AG09319 (cell line): ENCODE measurements at places on chromosomes 12 and 14.

DNA sequence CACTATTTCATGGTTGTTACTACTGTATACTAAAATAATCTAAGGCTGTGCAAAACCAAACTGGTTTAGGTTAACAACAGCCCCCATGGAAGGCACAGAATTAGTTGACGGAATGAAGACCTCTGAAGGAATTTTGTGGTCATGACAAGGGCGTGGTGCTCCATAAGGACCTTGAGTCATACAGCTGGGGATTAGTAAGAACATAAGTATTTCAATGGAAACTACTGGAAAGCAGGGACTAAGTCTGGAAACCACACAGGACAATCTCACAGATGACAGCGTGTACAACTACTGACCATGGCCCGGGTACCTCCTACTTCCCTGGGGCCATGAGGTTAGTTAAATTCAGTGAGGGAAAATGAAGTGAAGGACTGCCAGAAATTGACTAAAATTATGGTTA is 98.5 kb upstream of the PLEKHA5 start:
- DNase-seq = peak; percentile 38

- peak; percentile 14 for DNase-seq
Observed at GRCh38 chr14:74135426-74135825, 50.7 kb downstream of the LIN52 start.

- DNase-seq = no peak
Observed at GRCh38 chr12:43835656-43836474, at the start of gene TMEM117. TMEM117 (plus strand) TSS chr12:43836081.

DNA sequence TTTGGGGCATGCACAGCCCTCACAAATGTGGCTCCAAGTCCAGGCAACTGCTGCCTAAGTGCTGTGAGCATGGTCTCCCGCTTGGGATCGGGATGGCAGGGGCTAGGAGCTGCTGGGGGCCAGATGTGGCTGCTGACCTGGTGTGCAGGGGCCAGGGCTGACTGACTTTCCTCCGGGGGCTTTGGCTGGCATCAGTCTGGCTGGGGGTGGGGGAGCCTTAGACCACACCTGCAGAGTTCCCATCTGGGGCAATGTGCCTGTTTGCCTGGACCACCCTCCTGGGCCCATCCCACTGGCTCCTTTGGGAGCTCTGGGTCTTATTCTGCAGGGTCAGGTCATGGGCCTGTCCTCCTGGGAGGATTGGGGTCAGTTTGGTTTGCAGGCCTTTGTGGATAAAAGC is 90.5 kb downstream of the TSPAN9 start:
- no peak for DNase-seq

GRCh38 chr14:91035855-91036254 is 24.6 kb downstream of the RPS6KA5 start:
- DNase-seq = no peak

DNA sequence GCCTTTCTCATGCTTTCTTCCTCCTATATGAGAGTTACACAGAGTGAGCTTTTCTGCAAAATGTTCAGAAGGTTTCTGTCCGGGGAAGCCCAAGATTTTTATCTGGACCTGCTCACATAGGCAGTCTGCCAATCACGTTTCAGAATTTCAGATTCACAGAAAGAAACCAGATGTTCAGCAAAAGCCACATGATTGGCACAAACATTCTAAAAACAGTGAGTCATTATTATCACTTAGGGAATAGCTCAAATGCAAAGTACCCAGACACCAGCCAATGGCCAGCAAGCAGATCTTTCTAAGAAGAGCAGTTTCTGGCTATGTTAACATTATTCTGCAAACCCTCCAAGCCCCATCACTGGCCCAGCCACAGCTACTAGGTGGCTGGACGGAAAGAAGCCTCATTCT is 1558.5 kb upstream of the TMEM132C start:
- peak; percentile 57 for DNase-seq
